ENCODE measurements at places on chromosomes 7 and 10.

DNA sequence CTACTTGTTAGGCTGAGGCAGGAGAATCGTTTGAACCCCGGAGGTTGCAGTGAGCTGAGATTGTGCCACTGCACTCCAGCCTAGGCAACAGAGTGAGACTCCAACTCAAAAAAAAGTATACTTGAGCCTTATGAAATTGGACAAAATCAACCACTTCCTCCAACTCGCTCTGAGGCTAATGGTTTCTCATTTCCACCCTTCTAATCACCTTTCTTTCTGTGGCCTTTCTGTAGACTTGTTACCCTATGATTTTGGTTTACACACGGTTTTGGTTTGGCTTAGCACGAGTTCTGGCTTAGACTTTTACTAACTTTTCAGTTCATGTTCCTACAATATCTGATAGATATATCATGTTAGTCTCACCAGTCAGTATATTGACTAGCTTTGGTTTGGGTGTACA, 152.0 kb downstream of the PHTF2 start:
- no peak for DNase-seq

GRCh38 chr7:17312641-17313040, 14.2 kb downstream of the AHR start:
- no peak for DNase-seq

DNA sequence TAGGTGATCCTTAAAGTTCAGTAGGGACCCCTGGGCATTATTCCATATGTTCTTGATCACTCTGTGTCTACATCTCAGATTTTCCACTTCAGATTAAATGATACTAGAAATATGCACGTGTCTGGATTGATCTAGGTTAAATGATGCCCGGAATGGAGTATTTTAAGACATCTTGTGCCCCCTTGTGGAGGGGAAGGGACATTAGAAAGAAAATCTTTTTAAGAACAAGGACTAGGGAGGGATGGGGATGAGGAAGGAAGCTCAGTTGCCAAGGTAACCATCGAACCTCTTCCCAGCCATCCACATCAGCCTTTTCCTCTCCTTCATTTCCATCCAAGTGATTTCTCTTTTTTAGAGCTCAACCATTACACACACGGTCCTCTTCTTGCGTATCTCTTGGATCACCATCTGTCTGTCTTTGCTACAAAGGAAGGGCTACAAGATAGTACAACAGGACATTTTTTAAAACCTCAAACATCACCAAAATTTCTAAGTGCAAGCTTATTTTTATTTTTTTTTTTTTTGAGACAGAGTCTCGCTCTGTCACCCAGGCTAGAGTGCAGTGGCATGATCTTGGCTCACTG, 40.5 kb downstream of the PRSS2 start:
- DNase-seq: peak; percentile 8

DNA sequence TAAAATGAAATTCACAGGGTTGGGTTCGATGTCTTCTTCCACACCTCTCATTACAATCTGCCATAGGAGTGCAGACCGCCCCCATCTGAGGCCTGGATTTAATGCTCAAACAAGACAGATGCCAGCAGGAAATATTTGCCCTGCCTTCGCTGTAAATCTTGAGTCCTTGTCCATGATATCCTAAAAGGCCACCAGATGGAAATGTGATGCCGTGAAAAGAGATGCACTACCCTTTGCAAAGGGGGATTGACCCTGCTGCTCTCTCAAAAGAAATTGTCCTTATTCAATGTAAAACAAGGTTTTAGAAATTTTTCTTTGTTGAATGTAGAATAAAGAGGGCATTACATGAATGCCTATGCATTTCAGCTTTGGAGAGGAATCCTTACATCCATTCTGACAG, 37.5 kb downstream of the AGAP4 start:
- DNase-seq: no peak

DNA sequence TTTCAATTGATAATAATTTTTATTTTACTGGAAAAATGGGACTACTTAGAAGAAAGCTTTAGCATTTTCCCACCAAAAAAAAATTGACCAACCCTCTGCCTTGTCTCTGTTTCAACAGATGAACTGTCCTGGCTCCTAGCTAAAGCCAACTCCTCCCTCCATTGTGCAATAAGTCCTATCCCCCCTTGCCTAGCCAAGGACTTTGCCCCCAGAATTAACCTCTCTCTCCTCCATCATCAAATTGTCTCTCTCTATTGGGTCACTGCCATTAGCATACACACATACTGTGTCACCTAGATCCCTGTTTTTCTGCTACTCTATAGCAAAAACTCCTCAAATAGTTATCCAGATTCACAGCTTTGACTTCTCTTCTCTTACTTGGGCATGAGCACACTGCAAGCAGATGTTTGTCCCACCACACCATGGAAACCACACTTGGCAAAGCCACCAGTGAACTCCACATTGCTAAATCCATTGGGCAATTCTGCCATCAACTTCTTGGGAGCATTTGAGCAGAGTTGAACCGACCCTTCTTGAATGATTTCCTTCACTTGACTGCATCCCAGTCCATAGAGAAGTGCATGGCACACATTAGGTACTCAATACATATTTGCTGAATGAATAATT, 91.4 kb upstream of the NEBL start:
- DNase-seq: no peak
